ENCODE measurements at places on chromosomes 7 and 10.

GRCh38 chr7:111508387-111508786 lies 53.9 kb downstream of the IMMP2L start:
- no peak for DNase-seq

DNA sequence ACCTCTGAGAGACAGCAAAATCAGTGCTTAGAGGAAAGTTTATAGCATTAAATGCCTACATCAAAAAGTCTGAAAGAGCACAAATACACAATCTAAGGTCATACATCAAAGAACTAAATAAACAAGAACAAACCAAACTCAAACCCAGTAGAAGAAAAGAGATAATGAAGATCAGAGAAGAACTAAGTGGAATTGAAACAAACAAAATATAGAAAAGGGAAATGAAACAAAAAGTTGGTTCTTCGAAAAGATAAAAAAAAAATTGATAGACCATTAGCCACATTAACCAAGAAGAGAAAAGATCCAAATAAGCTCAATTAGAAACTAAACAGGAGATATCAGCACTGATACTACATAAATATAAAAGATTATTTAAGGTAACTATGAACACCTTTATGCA lies 280.0 kb upstream of the NRG3 start:
- DNase-seq, result no peak

DNA sequence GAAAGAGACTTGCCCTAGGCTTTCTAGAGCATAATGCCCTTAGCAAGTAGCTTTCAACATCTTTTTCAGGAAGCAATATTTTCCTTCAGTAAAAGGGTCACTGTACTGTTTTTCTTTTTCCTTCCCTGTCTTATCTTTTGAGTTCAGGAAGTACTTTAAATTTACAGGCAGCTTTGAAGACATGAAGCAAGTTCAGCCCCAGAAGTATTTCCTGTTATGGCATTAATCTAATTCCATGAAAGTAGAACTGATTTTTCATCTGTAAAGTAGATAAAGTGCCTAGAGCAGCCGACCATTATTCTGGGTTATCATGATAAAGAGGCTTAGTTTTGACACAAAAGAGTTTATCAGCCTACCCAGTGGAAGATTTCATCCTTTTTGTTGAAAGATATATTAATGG lies 288.2 kb downstream of the ADK start:
- DNase-seq, result no peak

GRCh38 chr7:100220586-100221230 lies 959 bp downstream of the PVRIG start:
- DNase-seq, result no peak

DNA sequence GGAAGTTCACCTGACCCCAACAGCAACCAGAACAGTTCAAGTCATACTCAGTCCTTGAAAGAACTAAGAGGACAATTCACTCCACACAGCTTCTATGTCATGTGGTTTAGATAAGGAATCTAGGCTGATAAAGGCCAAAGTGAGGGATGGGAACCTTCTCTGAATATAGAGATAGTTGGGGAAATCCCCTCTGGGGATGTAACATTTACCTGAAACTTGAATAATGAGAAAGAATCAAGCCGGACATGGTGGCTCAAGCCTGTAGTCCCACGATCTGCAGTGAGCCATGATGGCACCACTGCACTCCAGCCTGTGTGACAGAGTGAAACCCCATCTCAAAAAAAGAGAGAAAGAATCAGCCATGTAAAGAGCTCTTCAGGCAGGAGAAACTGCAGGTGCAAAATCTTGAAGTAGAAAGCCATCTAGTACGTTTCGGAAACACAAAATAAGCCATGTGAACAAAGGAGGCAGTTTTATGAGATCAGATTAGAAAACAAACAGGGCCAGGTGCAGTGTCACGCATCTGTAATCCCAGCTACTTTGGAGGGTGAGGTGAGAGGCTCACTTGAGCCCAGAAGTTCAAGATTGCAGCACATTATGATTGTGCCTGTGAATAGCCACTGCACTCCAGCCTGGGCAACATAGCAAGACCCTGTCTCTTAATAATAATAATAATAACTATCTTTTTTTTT lies 4.5 kb upstream of the DNMBP start:
- DNase-seq, result no peak

GRCh38 chr7:19397911-19398310 lies 252.7 kb upstream of the FERD3L start:
- DNase-seq, result no peak

- DNase-seq, result no peak
These were observed 21.6 kb upstream of the ZFAND2A start for GRCh38 chr7:1181640-1182039.

DNA sequence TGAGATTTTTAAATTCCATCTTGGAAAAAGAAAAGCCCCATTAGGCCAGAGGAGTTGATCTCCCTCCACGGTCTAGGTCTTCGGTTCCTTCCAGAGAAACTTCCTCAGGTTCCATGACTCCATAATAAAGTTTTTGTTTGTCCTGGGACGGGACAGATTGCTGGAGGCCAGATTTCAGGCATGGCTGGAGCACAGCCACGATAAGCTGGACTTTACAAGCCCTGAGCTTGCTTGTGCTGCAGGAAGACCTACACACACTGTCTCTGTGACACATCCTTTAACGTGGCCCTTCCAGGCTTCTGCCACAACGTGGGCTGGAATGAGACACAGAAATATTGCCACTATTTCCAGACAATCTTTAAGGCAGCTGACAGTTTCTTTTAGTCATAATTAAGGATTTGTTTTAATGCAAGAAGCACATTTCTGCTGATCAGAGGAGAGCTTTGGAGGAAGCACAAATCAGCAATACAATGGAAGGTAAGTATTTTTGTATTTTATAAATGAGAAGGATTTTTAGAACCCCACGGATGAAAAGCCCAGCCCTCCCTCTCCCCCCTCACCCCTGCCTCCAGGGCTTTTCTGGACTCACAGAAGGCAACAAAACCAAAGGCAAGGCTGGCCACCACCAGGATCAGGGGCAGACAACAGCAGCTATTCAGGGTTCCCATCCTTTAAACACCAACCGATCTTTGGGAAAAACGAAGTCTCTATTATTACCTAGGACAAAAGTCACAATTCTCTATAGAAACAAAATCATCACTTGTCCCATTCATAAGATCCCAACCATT lies 6.5 kb downstream of the CTBP2 start:
- DNase-seq, result no peak

DNA sequence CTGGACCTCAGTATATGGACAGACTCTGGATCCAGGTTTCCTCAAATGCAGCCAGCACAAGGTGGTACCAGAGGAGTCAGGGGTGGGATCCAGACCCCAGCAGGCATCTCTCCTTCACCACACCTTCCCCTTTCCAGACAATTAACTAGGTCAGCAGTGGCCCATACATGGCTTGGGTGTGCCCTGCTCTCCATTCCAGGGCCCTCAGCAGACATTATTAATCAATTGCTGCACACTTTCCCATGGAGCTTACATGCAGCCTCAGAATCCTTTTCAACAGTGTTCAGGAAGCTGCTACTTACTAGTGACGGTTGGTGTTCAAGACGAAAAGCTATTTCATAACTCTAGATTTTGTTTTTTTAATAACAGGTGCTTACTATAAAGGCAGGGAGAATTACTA lies 6.0 kb downstream of the COL13A1 start:
- DNase-seq, result no peak

DNA sequence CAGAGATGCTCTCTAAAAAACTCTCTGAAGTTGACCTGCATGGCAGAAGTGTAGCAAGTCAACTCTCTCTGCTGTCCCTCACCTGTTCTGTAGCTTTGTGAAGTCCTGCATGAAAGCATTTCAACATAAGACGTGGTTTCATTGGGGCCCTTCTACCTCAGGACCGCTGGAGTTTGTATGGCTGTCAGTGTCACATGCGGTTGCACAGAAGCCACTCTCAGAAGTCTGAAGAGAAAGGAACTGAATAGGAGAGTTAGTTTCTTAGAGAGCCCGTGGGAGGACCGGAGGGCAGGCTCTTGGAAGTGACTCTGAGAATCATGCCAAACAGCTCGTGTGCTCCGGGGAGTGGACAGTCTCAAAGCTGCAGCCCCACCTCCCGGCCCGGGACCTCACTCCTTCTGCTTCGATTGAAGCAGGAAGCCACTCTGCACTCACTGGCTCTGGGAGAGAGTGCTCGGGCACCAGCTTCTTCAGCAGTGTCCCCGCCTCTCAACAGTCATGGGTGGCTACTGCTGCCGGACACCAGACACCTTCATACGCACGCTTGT lies 486.7 kb downstream of the SDK1 start:
- DNase-seq, result no peak

- DNase-seq, result no peak
These were observed 12.5 kb downstream of the HABP2 start for GRCh38 chr10:113565364-113565763.

GRCh38 chr10:29873941-29874484 lies 185.4 kb downstream of the JCAD start:
- no peak for DNase-seq

DNA sequence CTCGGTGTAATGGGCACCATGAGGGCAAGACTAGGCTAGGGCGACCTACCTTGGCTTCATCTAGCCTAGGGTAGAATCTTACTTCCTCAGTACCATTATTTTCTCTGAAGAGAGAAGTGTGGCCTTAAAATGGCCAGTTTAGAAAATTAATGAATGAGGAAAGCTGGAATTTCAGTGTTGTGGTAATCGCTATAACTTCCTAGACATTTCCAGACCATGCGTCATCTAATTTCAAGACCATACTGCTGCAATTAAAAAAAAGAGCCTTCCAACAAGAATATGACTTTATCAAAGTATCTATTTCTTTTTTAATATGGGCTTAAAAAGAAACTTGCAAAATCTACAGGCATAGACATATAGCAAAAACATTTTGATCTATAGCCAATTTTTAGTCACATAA lies 68.5 kb downstream of the CPVL start:
- DNase-seq, result no peak

- DNase-seq, result no peak
These were observed 39.2 kb downstream of the MGMT start for GRCh38 chr10:129506101-129506797.

GRCh38 chr10:113225903-113226302 lies 275.9 kb downstream of the TCF7L2 start:
- DNase-seq, result no peak

- DNase-seq, result no peak
These were observed 69.8 kb upstream of the GNA12 start for GRCh38 chr7:2913760-2914387.

GRCh38 chr7:315516-316265 lies 25.7 kb downstream of the FOXL3 start:
- no peak for DNase-seq

DNA sequence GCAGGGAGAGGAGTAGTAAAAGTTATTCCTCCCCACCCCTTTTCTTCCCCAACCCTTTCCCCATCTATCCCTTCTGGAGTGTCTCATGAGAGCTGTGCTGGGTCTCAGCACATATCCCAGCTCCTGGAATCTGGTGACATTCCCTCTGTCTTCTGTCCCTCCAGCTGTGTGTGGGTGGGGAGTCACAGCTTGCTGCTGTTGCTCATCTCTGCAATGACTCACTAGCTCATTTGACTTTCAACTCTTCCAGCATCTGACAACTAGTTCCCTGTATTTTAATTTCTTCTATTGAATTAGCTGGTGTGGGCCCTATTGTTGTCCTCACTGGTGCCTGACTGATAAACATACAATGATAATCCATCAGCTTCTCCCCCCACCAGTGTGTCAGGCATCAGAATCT lies 198.9 kb upstream of the AUTS2 start:
- no peak for DNase-seq

GRCh38 chr7:77199013-77199966 lies at the start of gene FGL2:
TSS of gene FGL2 (minus strand) at chr7:77199819. CDS start at chr7:77199793, 26 bp downstream.
- no peak for DNase-seq

- DNase-seq, result no peak
These were observed 203.4 kb downstream of the ZNF716 start for GRCh38 chr7:57653262-57653830.

DNA sequence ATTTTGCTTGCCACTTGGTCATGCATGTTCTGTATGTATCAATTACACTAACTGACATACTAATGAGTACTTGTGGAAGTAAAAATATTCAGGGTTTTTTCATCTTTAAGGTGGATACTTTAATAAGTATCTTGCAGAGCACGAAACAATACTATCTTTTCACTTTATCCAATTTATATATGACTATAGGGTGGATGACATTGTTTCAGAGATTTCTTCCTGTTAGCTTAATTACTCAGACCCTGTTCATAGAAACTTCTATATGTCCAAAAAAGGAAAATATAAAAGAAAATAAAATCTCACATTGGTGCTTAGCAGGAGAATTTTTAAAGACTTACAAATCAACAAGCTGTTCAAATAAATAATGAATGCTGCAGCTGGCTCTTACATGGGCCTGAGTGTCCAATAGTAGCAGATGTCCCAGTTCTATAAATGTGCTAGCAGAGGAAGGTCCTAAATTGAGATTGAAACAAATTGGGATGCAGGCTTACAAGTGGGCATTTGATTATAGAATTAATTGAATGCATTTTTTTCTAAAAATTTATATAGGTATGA lies 91.5 kb upstream of the THSD7A start:
- DNase-seq, result no peak

All from activated CD8-positive, alpha-beta memory T cell treated with anti-CD3 and anti-CD28 coated beads for 4 hours (primary cell).